CD4-positive, alpha-beta T cell treated with Interleukin-2 at 100 ng/mL for 4 hours (primary cell): ENCODE measurements at places on chromosomes 2 and 18.

- DNase-seq, result no peak
Measured at GRCh38 chr2:109647636-109648035, 33.5 kb downstream of the SOWAHC start.

DNA sequence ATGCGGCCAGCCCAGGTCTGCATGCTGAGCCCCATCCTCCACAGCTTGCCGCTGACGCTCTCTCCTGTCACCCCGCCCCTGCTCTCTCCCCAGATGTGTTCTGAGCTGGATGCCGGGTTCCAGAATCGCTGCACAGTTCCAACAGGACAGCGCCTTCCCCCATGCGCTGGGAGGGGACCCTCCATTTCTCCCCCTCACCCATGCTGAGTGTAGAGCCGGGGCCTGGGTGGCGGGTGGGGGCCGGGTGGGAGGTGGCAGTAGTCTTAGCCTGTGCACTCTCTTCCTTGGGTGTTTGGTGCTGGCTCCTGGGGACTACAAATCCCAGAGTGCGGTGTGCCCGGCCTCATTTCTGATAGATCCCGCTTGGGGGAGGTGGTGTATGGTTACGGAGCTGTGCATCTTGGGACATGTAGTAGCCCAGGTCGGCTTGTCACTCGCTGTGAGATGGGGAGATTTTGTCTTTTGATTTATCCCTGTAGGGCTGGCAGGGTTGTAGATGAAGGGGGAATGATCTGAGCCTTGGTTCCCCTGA is 6.8 kb downstream of the DNAJB2 start:
- DNase-seq, result no peak

- DNase-seq, result no peak
Measured at GRCh38 chr2:75949385-75950030, 238.8 kb upstream of the GCFC2 start.

DNA sequence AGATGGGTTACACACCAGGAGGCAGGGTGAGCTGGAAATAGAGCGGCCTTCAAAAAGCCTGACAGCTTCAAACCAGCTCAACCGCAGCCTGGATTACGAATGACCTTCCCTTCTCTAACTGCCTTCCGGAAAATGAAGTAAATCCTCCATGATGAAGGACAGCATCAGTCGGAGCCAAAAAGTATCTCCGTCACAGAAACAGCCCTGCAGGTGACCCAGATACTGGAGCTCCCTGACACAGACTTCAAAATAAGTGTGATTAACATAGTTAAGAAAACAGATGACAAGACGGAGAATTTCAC is 10.3 kb upstream of the CIB4 start:
- no peak for DNase-seq

- DNase-seq, result no peak
Measured at GRCh38 chr2:112880091-112880531, 30.9 kb upstream of the IL37 start.

- no peak for DNase-seq
Measured at GRCh38 chr2:219123356-219124135, 37.1 kb downstream of the NHEJ1 start.

GRCh38 chr2:39447266-39448168 is 10.4 kb upstream of the MAP4K3 start:
- DNase-seq, result no peak

- DNase-seq, result no peak
Measured at GRCh38 chr18:39449566-39449965, 1884.0 kb upstream of the CELF4 start.

GRCh38 chr18:78779996-78780718 is 199.5 kb upstream of the SALL3 start:
- no peak for DNase-seq

- DNase-seq, result no peak
Measured at GRCh38 chr18:44826418-44827259, 146.0 kb downstream of the SETBP1 start.

- DNase-seq, result no peak
Measured at GRCh38 chr18:72460210-72460680, 83.9 kb downstream of the CBLN2 start.

DNA sequence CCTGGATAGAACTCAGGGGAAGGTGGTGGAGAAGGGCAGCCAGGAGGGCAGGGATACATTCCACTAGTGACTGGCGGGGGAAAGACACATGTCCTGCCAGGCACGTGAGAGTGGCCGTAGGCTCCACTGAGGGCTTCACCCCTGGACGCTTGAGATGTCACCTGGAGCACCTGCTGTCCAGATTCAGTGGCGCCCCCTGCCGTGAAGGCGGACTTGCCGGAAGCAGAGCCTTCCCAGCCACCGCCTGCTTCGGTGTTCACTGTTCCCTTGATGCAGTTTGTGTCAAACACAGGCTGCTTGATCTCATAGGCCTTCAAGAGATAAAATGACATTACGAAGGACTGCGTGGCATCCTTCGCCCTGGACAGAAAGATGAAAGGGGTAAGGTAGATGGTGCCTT is 335.3 kb downstream of the ZNF521 start:
- no peak for DNase-seq

GRCh38 chr18:54584065-54584464 is 7.0 kb upstream of the DYNAP start:
- no peak for DNase-seq

DNA sequence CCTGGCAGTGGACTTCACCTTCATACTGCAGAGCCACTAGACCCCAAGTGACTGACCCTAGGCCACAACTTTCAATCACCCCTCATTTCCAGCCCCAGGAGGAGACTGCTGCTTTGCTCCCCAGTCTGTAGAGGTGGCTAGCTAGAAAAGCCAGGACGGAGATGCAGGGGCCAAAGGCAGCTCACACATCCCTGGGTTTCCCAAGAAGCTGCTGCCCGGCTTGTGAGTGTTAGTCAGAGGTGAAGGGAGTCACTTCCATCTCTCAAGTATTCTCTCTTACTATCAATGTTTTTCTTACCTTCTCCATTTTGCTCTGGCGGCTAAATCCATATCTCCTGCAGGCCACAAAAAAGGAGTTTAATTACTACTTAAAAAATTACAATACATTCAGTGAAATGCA is 36.2 kb downstream of the CCDC93 start:
- DNase-seq, result no peak

DNA sequence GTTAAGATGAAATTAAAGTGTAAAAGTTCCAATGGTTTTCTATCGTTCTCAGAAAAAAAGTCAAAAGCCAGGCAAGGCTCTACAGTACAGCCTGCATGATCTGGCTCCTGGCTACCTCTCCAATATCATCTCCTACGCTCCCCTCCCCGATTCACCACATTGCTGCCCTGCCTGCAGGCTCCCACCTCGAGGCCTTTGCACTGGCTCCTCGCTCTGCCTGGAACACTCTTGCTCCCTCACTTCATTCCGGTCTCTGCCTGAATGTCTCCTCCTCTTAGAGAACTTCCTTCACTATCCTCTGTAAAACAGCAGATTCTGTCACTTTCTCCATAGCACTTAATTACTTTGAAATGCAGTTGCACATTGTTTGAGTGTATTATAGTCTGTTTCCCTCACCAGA is 72.5 kb downstream of the KLF7 start:
- no peak for DNase-seq

- no peak for DNase-seq
Measured at GRCh38 chr18:34932363-34932762, 108.8 kb upstream of the MAPRE2 start.

GRCh38 chr2:3485166-3485565 is 34.2 kb downstream of the ADI1 start:
- DNase-seq, result no peak

DNA sequence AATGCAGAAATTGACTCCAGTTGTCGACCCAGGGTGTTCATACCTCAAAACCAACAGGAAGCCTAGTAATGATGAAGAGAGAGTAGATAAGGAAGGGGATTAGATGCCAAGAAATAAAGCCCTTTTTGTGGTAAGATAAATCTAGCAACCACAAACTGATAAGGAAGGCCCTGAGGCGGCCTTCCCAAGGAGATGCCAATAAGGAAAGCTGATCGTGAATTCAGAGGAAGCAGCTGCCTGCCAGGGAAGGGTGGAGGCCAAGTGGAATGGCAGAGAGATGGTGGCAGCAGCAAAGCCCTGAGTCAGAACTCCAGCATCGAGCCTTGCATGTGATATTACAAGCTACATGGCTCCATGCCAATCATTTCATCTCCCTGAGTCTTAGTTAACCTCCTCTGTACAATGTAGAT is 126.3 kb downstream of the IRS1 start:
- no peak for DNase-seq

GRCh38 chr2:54550547-54550946 is 94.4 kb downstream of the SPTBN1 start:
- DNase-seq, result no peak

GRCh38 chr2:240786355-240786841 is 33.6 kb downstream of the KIF1A start:
- no peak for DNase-seq

DNA sequence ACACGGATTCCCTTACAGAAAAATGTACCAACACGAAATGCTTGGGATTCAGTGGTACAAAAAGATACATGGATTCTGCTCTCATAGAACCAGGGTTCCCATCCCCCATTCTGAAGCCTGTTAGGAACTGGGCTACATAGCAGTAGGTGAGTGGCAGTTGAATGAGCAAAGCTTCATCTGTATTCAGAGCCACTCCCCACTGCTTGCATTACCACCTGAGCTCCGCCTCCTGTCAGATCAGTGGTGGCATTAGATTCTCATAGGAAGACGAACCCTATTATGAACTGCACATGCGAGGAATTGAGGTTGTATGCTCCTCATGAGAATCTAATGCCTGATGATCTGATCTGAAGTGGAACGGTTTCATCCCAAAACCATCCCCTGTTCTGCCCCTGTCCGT is 246.4 kb downstream of the DYM start:
- DNase-seq, result no peak
